ENCODE measurements at places on chromosomes 16 and 17. TPM values are rescaled to one million over a fixed set of nuclear protein-coding genes. Genes with fewer than 3 reads are reported as not detected.

CES2 gene
- total RNA-seq = 27.8 TPM

GRCh38 chr17:28861393-28862203 is 6.8 kb downstream of the ERAL1 start:
- DNase-seq = no peak

DNA sequence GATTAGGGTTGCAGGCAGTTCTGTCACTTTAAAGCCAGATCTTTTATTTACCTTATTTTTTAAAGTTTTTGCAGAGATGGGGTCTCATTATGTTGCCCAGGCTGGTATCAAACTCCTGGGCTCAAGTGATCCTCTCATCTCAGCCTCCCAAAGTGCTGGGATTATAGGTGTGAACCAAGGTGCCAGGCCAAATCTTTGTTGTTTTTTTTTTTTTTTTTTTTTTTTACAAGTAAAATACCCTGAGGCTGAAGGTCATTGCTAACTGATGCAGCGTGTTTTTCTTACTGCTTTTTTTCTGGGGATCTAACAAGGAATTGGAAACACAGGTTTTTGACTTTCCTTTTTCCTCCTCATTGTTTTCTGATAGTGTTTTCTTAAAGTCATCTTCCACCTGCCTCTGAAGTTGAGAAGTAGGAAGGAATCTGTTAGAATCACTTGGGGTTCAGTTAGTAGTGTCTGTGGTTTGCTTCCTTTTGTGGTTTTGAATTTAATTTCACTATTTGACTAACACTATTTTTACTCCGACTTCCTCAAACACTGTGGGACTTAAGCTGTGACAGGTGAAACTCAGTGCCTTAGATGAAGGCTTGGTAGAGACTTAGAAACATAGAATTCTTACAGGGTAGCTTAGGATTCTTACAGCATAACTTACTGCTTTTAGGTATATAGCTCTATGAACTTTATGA is 22.2 kb downstream of the CLTC start:
- DNase-seq = no peak

DNA sequence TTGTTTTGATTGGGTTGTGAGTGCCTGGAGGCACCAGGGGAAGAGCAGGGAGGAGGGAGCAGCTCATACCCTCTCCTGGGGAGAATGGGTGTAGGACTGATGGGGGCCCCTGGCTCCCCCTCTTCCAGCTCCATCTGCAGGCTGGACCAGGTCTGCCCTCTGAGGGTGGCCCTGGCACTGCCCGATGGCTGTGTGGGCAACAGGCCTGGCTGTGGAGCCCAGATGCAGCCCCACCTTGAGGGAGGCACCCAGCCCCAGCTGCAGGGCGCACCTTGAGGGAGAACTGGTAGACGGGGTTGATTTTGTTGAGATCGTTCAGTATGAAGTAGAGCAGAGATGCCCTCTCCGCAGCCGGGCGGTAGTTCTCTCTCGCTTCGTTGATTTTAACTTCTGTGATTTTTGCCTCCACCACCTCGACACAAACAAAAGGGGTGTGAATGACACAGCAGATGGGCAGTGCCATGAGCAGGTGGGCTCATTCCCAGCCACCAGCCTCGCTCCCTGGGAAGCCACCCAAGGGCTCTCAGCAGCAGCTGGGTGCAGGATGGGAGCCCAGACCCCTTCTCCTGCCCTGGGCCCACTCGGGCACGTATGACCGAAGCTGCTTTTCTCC is 71.6 kb downstream of the PGS1 start:
- DNase-seq = no peak

DNA sequence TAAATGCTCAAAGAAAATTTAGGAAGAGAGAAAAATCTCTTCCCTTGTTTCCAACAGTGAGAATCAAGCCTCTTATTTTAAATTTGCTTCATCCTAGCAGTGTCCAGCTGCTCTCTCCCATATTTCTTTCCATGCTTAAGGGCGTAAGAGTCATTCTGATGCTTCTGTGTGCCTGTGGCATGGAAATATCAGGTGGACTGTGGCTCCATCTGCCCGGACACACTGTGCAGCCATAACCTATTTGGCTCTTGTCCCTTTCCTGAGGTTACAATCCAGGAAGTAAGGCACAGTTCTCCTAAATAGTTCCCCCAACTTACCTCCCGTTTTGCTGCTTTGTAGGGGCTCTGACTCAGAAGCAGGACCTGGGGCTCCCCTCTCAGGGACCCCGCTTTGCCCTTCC is 6.3 kb upstream of the KRT222 start:
- no peak for DNase-seq

DNA sequence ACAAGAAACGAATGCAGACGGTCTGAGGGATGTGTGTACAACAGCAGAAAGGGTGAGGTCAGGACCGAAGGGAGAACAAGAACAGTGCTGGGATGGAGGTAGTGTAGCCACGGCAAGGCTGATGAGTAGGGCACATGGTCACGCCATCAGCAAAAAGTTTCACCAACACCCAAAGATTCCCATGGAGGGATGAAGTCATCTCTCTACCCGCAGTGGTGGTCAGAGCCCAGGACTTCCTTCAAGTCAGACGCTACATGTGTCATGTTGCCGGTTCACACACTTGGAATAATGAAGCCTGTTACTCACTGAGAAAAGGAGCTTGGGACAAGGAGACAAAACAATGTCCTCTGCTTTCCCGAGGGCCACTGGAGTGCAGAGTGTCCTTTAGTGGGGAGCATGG is 79.7 kb downstream of the SALL1 start:
- no peak for DNase-seq

- peak; percentile 78 for DNase-seq
Observed at GRCh38 chr17:1109606-1110540, 69.9 kb downstream of the ABR start.

ZNF597 gene
- 3.2 TPM for total RNA-seq

- DNase-seq = no peak
Observed at GRCh38 chr16:21117567-21117966, 33.1 kb downstream of the DNAH3 start.

MEOX1 gene
- 19.5 TPM for total RNA-seq

CCL4L2 gene
- 22.1 TPM for total RNA-seq

- DNase-seq = peak; percentile 83
Observed at GRCh38 chr17:82876602-82877379, 37.0 kb upstream of the ZNF750 start.

DNA sequence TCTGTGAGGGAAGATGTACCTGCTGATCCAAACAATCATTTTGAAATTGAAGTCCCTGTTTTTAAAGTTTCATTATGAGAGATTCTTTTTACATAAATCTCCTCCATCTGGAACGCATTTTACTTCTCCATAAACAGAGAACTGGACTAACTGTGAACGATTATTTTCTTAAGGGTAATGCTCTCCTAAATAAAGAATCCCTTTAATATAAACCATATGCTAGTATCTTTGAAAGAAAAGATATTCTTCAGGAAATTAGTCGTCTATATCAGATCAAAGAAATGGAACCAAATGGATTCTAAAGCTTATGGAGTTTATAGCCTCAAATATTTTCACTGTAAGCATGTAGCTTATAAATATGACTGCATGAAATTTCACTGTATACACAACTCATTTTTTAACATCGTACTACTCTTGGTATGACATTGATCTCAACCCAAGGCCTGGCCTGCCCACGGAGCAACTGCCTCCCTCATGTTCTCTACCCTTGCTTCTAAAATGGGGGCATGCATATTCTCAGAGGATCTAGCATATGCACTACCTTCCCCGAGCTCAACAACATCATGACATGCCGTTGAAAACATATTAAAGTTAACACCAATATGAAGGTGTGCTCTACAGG is 66.4 kb downstream of the MYH10 start:
- DNase-seq = no peak

ETV4 gene
- 7.1 TPM for total RNA-seq

GRCh38 chr17:15247891-15248529 is 17.1 kb downstream of the PMP22 start:
- no peak for DNase-seq

DNA sequence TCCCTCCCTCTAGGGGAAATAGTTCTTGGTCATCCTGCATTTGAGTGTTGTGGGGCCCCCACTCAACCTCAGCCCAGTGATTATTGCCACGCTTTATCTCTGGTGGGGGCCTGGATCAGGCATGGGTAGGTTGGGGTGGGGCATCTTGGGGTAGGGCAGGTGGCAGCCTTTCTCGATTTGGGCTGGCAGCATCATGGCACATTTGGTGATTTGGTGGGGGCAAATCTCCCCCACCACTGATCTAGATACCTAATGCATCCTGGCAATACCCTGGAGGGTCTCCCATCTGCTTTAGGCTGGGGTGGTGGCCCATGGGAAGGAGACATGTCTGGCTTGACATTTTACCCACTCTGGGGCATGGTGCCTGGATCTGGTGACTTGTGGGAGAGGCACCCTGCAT is 40.2 kb downstream of the NLRP1 start:
- DNase-seq = peak; percentile 31

DNA sequence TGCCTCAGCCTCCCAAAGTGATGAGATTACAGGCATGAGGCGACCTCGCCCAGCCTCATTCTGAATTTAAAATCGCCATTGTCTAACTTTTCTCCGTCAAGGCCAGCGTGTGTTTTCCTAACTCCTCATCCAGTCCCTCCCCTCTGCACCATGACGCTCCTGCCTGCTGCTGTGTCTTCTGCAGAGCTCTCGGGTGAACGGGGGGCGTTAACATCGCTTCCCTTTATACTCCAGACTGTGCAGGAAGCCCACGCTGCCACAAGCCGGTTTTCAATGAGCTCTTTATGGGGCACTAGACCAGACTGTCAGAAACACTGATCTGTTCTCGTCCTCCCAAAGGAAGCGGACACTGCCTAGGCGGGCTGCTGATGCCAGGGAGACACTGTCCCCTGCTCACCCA is 13.2 kb downstream of the AANAT start:
- no peak for DNase-seq

KRTAP3-1 gene
- total RNA-seq = not detected

DNA sequence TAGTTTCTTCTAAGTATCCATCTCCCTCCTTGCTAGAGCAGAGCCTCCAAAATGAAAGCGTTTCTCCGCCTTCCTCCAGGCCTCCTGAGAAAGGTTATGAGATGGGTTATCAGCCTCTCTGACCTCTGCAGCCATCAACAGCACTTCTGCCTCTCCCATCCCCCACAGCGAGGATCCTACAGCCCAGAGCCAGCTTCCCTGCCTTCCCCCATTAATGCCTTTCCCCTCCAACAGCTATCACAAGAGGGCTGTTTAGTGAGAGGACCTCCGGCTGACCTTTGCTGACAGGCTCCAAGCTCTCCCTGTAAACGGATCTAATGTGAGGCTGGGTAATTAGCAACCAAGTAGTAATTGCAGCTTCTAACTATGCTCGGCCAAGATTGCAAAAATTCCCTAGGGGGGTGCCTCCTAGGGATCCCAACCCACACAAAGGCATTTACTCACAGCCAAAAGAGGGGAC is 55.8 kb downstream of the ZFHX3 start:
- DNase-seq = no peak

- DNase-seq = no peak
Observed at GRCh38 chr16:3223913-3224515, 10.9 kb downstream of the ZNF200 start.
